Naive thymus-derived CD8-positive, alpha-beta T cell (primary cell): ENCODE measurements at places on chromosomes 13 and 19. TPM values are rescaled to one million over a fixed set of nuclear protein-coding genes. Genes with fewer than 3 reads are reported as not detected.

Gene ZNF570
- 11.5 TPM for total RNA-seq

Gene APC2
- 0.08 TPM for total RNA-seq

Gene NR2F6
- 1.1 TPM for total RNA-seq

Gene NCCRP1
- total RNA-seq = not detected

Gene FXYD1
- 1.1 TPM for total RNA-seq

Gene VASP
- 72.1 TPM for total RNA-seq

Gene C19orf33
- 1.2 TPM for total RNA-seq

Gene ZNF790
- total RNA-seq = 16.6 TPM

Gene FSD1
- 4.0 TPM for total RNA-seq

Gene ZNF470
- total RNA-seq = 9.0 TPM

Gene OR7D2
- not detected for total RNA-seq

Gene CFD
- 2.4 TPM for total RNA-seq

Gene SPRED3
- 1.8 TPM for total RNA-seq
